ENCODE measurements at places on chromosomes 4 and X. TPM values are rescaled to one million over a fixed set of nuclear protein-coding genes. Genes with fewer than 3 reads are reported as not detected.

DNA sequence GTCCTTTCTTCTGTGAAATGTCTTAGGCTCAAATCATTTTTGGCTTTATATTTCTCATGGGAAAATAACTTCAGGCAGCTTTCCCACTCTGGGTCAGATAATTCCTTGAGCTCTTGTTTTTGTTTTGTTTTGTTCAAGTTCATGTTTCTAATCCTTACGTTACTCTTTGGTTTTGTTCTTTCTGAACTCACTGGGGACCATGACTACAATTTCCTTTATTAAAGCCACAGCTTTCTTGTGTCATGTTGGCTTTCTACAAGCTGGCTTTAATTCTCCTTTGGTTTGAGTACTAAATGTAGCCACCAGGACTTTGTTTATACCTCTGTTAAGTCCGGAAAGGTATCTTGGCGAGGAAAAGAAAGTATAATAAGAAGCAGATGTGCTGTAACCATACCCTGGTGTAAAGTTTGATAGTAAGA is 30.8 kb upstream of the ANXA3 start:
- DNase-seq: peak; percentile 62

YY2 gene
- total RNA-seq: 1.8 TPM

DNA sequence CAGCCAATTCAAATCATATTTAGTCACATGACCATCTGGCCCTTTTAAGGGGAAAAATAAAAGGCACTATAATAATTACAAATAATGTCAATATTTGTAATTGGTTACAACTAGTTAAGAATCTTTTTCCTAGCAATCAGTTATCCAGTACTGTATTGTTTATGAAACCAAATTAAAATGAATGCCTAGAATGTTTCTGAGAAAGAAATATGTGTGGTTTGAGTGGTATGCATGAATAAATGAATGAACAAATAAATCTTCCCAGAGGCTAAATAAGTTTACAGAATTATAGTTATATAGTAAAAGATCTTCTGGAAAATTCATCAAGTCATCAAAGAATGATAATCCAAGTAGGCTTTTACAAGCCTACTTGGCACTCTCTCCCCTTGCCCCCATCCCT is 55.8 kb upstream of the F8A3 start:
- DNase-seq: no peak

BGN gene
- total RNA-seq: not detected

DNA sequence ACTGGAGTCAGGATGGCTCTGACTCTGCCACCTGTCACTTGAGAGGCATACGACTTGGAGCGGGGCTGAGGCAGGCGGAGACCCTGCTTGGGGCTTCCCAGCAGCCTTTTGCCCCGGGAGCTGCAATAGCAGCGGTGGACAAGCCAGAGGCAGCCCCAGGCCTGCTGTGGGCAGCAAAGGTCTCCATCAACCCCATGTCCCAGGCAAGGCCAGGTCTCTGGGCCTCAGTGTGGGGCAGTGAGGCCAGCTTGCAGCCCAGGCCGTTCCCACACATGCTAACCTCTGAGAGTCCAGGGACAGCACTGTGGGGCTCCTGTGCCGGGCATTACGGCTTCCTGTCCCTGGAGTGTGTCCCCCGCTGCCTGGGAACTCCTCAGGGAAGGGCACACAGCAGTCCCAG is 53.0 kb downstream of the FAM53A start:
- no peak for DNase-seq

CXCL9 gene
- total RNA-seq: not detected

SYNPO2 gene
- total RNA-seq: 69.7 TPM

GRCh38 chrX:19810802-19811201 is 76.6 kb downstream of the SH3KBP1 start:
- DNase-seq: peak; percentile 65

TMPRSS11B gene
- total RNA-seq: not detected

DNA sequence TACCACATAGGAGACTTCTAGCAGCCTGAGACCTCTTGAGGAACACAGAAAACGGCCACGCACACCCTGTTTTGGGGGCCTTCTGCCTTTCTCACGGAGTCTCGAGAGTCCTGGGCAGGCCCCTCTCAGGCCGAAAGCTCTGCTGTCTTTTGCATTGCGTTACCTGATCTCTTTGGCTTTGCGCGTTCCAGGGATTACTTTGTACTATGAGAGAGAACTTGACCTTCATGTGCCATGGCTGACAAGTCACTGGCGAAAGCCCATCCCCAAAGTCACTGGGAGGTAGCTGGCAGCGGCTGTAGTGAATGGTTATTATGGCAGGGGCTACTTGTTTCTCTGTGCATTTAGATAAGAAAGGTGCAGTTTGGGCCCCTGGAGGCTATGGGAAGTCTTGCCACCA is 8.0 kb upstream of the NAT8L start:
- no peak for DNase-seq

CHRDL1 gene
- not detected for total RNA-seq

FMR1 gene
- 26.9 TPM for total RNA-seq

- DNase-seq: no peak
These were observed at the start of gene RENBP for GRCh38 chrX:153944140-153944799. Gene RENBP (minus strand): TSS chrX:153944643. CDS start chrX:153944610, 33 bp downstream.

- no peak for DNase-seq
These were observed 2305.1 kb upstream of the AGA start for GRCh38 chr4:179747218-179747910.

MTCP1 gene
- 7.2 TPM for total RNA-seq

GRCh38 chr4:38612646-38613414 is 51.2 kb upstream of the KLF3 start:
- DNase-seq: no peak

GRCh38 chrX:48939524-48940228 is 17.7 kb downstream of the OTUD5 start:
- DNase-seq: no peak

RPL9 gene
- 2,563 TPM for total RNA-seq
